ENCODE measurements at places on chromosomes 2 and 18. TPM values are rescaled to one million over a fixed set of nuclear protein-coding genes. Genes with fewer than 3 reads are reported as not detected.
A peak's percentile ranks its signal among the peaks of the same experiment; 100 is the strongest.

COL4A4 gene
- 2.3 TPM for polyA plus RNA-seq

DNAJC5G gene
- polyA plus RNA-seq, result not detected

TGFA gene
- polyA plus RNA-seq, result 2.1 TPM

CABYR gene
- polyA plus RNA-seq, result 1.3 TPM

SLC5A7 gene
- polyA plus RNA-seq, result 0.95 TPM

SP140 gene
- 1.0 TPM for polyA plus RNA-seq

HOXD9 gene
- polyA plus RNA-seq, result 5.6 TPM

TMEM182 gene
- 2.0 TPM for polyA plus RNA-seq

OST4 gene
- 386 TPM for polyA plus RNA-seq

TMEM198 gene
- 6.0 TPM for polyA plus RNA-seq

HRH4 gene
- polyA plus RNA-seq, result 0.05 TPM

USP40 gene
- 16.0 TPM for polyA plus RNA-seq

GALNT13 gene
- polyA plus RNA-seq, result 0.96 TPM

SLC14A1 gene
- polyA plus RNA-seq, result 23.5 TPM

DNA sequence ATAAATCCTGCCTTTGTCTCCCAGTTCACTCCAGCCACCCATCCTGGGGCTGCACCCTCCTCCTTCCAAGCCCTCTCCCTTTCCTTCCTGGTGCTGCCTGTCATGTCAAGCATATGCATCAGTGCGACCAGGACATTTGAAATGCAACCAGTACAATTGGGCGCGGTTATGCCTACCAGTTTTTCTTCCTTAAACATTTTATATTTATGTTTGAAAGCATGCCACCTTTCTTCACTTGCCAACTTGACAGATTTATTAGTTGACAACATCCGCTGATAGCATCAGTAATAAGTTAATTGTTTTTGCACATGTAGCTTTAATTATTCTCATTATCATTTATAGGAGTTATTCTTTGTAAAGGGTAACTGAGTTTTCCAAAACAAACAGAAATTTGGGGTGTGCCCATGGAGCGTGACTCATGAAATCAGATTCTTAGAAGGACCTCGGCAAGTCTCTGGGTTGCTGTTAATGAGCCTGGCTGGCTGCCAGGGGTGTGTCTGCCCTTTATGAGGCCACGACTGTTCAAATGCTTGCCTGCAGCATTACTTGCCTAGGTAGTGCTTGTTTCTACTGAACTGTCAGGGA lies 32.8 kb upstream of the IL1B start:
- DNase-seq, result peak; percentile 77

DNA sequence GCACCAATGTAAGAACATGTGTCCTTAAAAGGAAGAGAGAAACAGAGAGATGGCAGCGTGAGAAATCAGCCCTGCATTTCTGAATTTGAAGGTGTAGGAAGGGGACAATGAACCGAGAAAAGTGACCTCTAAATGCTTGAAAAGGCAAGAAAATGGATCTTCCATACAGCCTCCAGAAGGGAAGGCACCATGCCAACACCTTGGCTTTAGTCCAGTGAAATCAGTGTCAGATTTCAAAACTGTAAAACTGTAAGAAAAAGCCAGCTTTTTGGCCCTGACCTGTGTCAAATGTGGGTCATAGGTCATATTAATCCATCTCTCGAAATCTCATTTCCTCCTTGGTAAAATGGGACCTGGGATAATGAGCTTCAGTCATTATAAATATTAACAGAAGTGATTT lies 762.3 kb downstream of the DCDC2C start:
- no peak for DNase-seq

GRCh38 chr2:39642051-39642718 lies 23.5 kb upstream of the TMEM178A start:
- no peak for DNase-seq

- DNase-seq, result no peak
Observed at GRCh38 chr2:66170744-66171330, 264.1 kb upstream of the MEIS1 start.

DNA sequence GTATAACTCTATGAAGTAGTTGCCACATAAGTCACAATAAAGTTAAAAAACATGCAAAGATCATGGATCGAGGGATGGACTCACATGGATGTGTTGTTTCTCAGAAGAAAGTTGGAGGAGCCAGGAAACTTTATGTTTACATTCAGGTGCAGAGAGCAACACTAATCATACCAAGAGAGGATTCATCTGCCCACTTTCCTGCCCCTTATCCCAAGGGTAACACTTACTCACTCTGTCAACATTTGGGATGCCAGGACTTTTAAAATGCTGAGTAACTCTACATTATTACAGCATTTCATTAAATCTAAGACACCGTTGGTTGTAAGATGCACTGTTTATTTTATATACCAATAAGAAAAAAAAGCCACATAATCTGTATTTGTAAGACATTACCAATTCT lies 170.4 kb downstream of the KCNE4 start:
- DNase-seq, result no peak

- no peak for DNase-seq
Observed at GRCh38 chr18:42976869-42977590, 138.5 kb downstream of the RIT2 start.

DNA sequence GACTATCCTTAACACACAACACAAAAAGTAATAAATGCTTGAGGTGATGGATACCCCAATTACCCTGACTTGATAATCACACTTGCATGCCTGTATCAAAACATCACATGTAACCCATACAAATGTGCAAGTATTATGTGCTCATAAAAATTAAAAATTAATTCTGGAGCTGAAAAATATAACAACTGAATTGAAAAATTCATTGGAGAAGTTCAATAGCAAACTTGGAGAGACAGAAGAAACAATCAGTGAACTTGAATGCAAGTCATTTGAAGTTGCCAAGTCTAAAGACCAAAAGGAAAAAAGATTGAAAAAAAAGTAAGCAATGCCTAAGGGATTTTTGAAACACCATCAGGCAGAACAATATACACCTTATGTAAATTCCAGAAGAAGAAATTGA lies 79.4 kb downstream of the FSIP2 start:
- DNase-seq, result no peak

DNA sequence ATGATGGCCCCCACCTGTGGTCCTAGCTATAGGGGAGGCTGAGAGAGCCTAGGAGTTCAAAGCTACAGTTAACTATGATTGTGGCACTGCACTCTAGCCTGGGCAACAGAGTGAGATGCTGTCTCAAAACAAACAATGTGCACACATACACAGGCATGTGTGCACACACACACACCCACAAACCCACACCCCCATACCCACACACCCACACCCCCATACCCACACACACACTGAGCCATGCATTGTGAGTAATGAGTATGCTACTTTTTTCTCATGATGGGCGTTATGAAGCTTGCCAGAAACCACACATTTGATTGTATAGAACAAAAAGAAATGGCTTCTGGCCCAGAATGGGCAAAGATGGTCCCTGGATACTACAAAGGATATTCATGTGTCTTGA lies 691.1 kb downstream of the SLC4A3 start:
- DNase-seq, result no peak

DNA sequence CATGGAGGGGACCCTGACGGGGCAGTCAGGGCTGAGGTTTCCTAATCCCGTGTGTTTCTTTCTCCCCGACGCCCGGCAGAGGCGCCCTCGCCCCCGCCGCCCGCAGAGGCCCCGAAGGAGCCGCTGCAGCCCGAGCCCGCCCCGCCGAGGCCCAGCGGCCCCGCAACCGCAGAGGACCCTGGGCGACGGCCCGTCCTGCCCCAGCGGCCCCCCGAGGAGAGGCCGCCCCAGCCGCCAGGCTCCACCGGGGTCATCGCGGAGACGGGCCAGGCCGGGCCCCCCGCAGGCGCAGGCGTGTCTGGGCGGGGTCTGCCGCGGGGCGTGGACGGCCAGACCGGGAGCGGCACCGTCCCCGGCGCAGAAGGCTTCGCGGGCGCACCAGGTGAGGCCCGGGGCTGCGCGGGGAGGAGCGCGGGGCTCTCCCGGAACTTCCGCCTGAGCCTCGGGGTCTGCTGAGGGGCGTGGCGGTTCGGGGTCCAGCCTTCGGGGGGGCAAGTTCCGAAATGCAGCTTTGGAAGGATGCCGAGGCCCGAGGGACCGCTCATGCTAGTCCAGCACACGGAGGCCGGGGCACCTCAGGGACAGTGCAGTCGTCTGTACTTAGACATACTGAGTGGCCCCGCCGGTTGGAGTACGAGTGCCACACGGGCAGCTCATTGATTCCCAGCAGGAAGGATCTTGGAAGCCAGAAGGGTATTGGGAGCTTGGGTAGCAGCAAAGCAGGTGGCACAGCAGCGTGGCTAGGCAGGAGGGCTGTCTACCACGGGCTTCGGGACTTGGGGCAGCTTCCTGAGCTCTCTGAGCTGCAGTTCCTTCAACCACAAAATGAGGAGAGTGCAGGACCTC lies 60.1 kb downstream of the EMILIN2 start:
- no peak for DNase-seq

DNA sequence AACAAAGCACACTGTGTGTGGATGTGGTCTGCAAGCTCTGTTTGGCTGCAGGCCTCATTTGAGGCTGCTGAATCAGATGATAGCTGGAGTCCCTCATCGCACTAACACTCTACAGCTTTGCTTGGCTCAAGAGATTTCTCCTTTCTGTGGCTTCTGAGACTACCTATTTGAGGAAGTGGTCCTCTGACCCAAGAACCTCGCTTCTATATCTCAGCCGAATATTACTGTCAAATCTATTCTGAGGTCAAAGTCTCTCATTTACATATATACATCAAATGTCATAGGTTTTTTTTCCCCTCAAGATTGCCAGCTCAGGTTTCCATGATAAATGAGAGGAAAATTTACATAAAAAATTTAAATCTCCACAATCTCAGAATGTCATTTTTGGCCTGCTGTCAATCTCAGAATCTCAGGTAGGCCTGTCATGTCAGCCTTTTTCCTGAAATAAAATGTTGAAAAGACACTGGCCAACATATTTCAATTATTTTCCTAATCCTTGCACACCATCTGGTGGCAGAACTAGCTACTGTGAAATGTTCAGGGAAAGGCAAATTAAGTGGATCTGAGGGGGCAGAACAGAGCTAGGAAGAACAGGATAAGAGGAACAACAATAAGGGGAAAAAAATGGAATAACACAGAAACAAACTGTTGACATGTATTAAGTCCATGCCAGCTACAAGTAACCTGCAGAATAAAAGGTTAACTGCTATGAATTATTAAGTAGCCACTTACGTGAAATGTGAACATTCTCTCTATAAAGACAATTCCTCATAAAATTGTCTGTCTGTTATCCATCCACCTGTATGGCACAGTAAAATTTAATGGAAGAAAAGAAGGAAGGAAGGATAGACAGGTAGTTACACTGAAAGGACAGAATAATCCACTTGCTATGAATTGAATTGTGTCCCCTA lies 39.3 kb downstream of the AP1S3 start:
- DNase-seq, result no peak

- no peak for DNase-seq
Observed at GRCh38 chr2:5849562-5849961, 157.4 kb downstream of the SOX11 start.

- no peak for DNase-seq
Observed at GRCh38 chr2:36486521-36487044, 111.4 kb downstream of the FEZ2 start.

DNA sequence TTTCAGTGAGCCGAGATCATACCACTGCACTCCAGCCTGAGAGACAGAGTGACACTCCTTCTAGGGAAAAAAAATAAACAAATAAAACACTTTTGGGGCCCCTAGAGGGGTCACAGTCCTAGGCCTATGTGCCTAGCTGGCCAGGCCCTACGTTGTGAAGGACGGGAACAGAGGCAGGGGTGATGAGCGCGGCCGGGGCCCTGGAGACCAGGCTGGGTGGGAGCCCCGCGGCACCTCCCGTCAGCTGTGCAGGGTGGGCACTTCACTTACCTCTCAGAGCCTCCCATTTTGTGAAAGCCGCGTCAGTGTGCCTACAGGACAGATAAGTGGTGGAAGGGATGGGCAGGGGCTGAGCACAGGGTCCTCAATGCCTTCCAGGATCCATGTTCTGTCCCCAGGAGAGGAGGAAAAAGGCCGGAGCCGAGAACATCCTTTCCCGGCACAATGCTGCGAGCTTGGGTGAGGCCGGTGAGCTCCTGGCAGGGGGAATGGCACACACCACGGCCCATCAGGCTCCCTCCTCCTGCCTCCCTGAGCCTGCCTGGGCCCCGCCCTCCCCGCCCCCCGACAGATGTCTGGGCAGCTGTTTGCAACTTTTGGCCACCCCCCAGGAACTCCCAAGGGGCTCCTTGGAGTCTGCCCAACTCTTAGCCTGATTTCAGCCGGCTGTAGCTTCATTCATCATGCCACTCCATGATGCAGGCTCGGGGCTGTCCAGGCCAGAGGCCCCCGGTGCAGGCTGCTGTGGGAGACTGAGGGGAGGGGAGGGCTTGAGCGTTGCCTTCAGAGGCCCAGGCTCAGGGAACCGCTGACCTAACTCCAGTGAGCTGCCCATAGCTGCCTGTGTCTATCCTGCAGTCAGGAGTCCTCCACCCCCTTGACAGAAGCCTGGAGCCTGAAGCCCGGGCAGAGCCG lies 196.5 kb downstream of the TFCP2L1 start:
- DNase-seq, result no peak

DNA sequence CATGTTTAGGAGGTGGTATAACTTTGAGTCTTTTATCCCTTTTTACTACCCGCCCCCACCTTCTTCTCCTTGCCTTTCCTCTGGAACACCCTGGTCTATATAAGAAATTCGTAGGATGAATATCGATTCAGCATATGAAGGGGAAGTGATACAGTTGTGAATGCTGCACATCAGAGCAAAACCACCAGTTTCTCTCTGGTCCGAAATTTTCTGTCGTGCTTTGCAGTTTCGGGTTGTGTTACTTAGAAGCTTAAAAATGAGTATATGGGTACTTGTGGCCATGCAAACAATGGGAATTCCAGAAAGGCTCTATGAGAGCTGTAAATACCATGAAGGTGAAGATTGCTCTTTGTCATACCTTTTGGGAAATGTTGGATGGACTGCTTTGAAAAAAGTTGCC lies 60.6 kb downstream of the DAW1 start:
- no peak for DNase-seq

- DNase-seq, result no peak
Observed at GRCh38 chr2:239930378-239930777, 94.8 kb downstream of the NDUFA10 start.

DNA sequence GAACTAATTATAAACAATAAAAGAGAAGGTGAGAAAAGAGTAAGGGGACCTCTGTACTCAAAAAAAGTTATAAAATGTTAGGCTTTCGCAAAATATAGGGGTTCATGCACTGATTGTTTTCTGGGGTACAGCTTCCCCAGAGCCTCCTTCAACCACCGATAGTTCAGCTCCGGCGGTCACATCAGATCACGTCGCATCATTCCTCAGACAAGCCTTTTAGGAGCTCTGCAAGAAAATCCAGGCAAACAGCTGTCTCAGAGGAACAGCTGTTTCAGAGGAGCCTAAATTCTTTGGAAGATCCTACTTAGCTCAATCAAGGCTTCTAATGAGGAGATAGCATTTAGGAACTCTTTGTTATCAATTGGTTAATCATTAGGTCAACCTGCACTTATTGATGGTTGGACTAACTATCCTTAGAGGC lies 78.7 kb downstream of the MYCN start:
- no peak for DNase-seq

DNA sequence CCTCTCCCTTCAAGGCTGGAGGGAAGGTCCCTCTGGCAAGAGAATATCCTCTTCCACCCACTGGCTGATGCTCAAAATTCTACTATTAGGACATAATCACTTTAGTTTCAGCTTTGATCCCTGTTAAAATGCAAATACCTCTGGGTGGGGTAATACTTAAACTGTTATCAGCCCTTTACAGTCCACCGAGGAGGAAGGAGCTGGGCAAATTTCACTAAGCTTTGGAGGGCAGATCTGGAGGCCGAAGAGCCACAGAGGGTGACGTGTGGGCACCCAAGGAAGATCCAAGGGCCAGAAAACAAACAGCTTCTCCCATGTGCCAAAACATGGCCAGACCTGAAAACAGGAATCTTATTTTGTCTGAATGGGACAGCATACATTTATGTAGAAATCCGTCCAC lies 74.6 kb upstream of the BCL11A start:
- DNase-seq, result no peak

GRCh38 chr2:53500181-53500580 lies 267.4 kb upstream of the CHAC2 start:
- no peak for DNase-seq

Measured in urinary bladder (tissue), 4 donors.